NCI-H2081 (cell line): ENCODE measurements at places on chromosomes 6 and 20.

- no peak for DNase-seq
These were observed 165.0 kb downstream of the TBC1D7 start for GRCh38 chr6:13163161-13163944.

DNA sequence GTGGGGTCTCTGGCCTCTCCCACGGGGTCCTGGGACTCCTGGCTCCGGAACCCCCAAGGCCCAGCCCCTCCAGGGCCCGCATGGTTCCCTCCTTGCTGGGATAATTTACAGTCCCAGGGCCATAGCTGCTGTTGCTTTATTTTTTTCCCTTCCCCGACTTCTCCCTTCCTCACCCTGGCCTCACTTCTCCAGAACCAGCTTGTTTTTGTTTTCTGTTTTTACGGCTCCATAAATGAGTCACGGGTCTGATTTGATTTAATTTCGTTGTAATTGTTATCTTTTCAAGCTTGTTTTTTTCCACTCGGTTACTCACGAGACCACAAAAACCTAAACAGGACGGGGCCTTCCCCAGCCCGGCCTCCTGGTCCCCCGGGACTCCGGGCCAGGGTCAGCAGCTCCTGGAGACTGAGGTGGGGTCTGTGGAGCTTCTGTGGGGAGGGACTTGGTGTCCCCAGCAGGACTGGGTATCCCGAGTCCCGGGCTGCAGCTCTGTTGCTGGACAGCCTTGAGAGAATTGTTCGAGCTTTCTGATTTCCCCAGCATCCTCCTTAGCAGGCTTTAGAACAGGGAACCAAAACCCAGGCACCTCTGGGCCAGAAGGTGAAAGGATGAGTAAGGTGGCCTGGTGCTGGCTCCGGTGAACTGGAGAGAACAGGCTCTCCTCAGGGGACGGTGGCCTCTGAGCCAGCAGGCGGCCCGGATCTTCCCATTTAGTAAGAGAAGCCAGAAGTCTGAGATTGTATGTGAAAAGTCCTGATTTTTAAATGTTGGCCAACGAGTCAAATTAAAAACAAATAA, 94.9 kb downstream of the CEBPB start:
- no peak for DNase-seq

GRCh38 chr20:11380283-11380682, 537.4 kb upstream of the BTBD3 start:
- no peak for DNase-seq

- DNase-seq: no peak
These were observed 1.3 kb downstream of the SLC22A16 start for GRCh38 chr6:110475066-110475653.

DNA sequence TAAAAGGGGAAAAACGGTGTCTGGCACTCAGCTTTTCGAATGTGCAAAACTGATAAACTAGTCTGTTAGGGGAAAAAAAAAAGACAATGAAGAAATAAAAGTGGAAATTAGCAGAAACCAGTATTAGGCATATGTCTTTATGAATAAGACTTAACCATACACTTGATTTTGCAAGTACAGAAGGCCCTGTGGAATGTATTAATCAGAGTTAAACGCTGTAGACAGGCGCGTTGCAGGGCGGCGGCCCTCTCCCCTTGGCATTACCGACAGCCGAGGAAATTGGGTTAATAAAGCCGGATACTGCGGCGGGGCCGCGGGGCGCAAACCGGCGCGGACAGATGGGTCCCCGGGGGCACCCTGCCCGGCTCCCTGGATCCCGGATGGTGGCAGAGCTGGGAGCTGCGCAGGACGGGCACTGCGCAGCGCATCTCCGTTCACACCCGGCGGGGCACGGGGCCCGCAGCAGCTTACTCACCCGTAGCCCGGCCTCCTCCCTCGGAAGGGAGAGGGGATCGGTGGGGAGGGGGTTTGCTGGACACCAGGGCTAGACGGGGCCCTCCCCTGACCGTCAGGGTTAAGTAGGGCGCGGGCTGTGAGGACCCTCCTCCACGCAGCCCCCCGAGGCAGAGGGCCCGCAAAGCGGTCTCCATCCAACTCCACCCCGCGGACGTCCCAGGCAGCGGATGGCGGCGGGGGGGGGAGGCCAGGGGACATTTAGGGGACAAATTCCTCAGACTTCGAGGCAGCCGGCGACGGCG, 2.0 kb downstream of the BHLHE23 start:
- no peak for DNase-seq

DNA sequence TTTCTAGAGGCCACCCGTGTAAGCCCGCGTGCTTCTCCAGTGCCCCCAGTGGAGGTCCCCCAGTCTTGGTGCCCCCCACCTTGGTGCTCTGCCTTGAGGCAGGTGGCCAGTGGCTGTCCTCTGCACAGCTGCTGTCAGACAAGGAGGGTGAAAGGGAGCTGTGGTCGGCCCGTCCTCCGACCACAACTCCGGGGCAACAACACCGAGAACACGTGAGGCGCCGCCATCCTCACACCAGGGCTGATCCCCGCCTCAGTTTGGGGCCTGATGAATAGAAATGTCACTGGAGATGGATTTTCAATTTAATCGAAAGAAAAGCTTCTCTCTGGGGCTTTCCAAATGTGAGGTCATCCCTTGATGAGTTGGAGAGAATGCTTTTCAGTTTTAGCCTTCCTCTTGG, 304.6 kb downstream of the CDH4 start:
- no peak for DNase-seq

GRCh38 chr6:134819236-134819635, 130.7 kb downstream of the ALDH8A1 start:
- DNase-seq: no peak

- DNase-seq: peak; percentile 28
These were observed 280.8 kb downstream of the FOXA2 start for GRCh38 chr20:22303523-22303922.
